ENCODE measurements at places on chromosomes 7 and 10. TPM values are rescaled to one million over a fixed set of nuclear protein-coding genes. Genes with fewer than 3 reads are reported as not detected.
A peak's percentile ranks its signal among the peaks of the same experiment; 100 is the strongest.

ELOVL3 gene
- 0.87 TPM for total RNA-seq

DNA sequence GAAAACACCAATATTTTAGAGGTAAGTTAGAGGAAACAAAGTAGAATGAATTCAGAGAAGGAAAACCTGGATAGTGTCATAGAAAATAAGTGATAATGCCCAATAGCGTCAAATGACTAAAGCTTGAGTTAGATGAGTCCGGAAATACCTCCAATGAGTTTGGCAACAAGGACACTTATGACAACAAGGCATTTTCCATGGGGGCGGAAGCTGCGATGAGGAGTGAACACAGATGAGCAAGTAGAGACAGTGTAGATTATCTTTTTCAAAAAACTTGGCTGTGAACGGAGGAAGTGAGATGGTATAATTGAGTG, 383 bp upstream of the R3HCC1L start:
- no peak for DNase-seq

IFIT1B gene
- not detected for total RNA-seq

- DNase-seq, result no peak
These were observed 323.1 kb downstream of the PCLO start for GRCh38 chr7:82839555-82839954.

DNA sequence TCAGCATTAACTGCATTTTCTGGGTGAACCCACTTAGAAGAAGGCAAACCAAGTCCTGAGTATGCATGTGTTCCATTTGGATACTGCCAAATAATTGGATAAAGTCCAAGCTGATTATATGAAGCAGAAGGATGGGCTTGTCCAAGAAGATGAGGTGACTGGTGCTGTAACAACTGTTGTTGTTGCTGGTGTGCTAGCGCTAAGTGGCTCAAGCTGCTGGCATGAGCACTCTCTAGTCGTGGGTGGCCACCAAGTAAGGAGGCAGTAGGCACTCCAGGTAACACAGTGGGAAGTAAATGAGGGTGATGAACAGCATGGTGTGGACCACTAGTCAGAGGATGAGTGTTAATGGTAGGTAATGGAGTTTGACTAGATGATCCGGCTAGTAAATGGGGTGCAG, 80.4 kb downstream of the NRBF2 start:
- no peak for DNase-seq

DNA sequence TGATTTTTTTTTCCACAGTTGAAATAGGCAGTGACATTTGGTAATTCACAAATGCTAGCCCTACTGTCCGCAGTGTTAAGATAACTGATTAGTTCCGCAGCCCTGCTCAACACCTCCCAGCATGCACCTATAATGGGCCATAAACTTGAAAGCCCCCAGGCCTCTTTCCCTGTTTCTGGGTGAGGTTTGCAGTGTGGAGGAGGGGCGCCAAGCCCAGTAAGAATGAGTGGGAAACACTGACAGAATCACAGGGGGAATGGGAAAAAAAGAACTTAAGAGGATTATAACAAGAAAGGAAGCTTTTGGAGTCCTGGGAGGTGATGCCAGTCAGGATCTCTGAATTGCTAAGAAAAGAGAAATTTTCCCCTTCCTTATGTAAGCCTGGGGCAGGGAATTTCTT, 39.6 kb upstream of the SP8 start:
- DNase-seq, result no peak

GRCh38 chr10:95350219-95350829, 59.5 kb upstream of the PDLIM1 start:
- DNase-seq, result no peak

- DNase-seq, result no peak
These were observed 72.0 kb downstream of the DGKI start for GRCh38 chr7:137774793-137775201.

DNA sequence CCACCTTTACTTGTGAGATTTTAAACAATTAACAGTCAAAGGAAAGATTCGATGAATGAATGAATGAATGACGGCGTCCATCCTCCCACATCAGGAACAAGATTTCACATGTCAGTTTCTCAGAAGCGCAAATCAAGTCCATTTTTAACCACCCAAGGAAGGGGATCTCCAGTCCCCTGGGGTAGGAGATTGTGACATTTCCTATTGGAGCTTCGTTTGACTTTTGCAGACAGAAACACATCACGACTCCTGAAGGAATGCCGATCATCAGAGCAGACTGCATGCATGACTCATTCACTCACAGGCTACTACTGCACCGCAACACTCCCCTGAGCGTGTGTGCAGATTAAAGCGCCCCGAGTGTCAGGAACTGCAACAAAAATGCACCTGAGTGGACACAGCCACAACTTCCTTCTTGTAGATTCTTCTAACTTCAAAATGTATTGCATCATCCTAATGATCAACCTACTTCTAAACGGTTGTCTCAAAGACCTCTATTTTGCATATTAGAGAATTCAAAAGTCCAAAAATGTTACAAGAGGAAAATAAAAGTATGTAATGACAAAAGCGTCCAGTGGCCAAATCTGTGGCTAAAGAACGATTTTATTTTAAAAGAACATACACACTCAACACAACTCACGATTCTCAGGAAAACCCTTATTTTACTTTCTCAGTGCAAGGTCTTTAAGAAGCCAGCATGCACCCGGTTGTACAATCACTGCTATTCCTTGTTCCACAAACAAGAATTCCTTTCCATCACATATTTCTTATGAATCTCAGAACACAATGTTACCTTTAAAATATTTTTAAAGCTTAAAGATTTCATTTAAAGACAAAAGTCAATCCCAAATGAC, 172.6 kb downstream of the FAM107B start:
- DNase-seq, result no peak

LRRC18 gene
- 0.96 TPM for total RNA-seq

DNA sequence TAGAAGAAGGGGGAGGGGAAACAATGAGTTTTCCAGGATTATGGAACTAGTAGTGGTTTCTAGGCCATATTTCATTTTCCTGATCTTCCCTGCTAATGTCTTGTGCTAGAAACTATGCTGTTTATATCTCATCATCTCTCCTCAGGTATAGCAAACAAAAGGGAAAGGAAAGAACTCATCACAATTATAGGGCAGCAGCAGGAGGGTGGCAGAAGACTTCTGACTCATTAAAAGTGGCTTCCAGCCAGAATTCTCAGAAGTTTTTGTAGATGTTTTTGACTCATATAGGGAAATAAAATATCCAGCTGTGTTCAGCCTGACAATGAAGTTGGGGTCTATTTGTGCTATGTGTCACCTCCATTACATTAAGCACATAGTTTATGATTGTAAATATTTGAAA, 6.5 kb downstream of the AHR start:
- DNase-seq, result no peak

CYP2E1 gene
- 2.1 TPM for total RNA-seq

AGMO gene
- 0.20 TPM for total RNA-seq

SPDYE6 gene
- not detected for total RNA-seq

DNA sequence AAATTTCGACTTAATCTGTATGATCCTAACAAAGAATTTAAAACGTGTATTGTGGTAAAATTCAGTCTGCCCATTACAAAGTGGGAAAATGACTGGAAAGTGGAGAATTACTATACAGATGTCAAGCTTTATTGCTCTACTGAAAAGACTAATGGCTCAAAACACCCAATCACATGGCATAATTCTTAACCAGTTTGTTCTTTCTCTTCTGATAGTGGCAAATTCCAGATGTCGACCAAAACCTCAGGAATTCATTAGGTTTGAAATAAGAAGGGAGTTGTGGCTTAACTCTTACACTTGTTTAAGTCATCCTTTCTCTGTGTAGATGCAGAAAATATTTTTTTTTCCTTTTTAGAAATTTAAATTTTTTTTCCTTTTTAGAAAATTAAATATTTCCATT, 1254.9 kb upstream of the LRRN3 start:
- DNase-seq, result no peak

DNA sequence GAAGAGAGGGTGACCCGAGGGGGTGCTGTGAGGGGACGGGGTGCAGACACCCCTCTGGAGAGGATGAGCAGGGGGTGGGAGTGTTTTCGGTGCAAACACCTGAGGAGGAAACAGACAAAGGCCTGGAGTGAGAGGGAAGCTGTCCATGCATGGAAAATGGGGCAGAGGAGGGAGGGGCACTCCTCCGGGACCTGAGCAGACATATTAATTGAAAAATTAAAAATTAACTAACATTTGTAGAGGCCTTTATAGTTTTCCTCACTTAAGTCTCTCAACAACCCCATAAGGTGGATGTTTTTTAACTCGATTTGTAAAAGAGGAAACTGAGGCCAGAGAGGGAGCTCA, 1.2 kb downstream of the VPS37D start:
- DNase-seq, result no peak

- DNase-seq, result no peak
These were observed 865.9 kb downstream of the LRMDA start for GRCh38 chr10:76297358-76297757.

- no peak for DNase-seq
These were observed 15.1 kb upstream of the ATE1 start for GRCh38 chr10:121942749-121943416.

TEX36 gene
- not detected for total RNA-seq

IKZF1 gene
- total RNA-seq, result 41.4 TPM

OGDHL gene
- total RNA-seq, result 0.69 TPM

GRCh38 chr7:116180302-116180701, 30.0 kb upstream of the TES start:
- no peak for DNase-seq

- DNase-seq, result peak; percentile 71
These were observed 24.8 kb upstream of the EIF5AL1 start for GRCh38 chr10:79487296-79488194.

Measured in upper lobe of right lung (tissue), 1 donor.